ENCODE measurements at places on chromosomes 7 and 10.

- no peak for DNase-seq
These were observed 126.5 kb upstream of the ZNF438 start for GRCh38 chr10:31158011-31158658.

- no peak for DNase-seq
These were observed 193.5 kb downstream of the MGMT start for GRCh38 chr10:129660569-129660968.

DNA sequence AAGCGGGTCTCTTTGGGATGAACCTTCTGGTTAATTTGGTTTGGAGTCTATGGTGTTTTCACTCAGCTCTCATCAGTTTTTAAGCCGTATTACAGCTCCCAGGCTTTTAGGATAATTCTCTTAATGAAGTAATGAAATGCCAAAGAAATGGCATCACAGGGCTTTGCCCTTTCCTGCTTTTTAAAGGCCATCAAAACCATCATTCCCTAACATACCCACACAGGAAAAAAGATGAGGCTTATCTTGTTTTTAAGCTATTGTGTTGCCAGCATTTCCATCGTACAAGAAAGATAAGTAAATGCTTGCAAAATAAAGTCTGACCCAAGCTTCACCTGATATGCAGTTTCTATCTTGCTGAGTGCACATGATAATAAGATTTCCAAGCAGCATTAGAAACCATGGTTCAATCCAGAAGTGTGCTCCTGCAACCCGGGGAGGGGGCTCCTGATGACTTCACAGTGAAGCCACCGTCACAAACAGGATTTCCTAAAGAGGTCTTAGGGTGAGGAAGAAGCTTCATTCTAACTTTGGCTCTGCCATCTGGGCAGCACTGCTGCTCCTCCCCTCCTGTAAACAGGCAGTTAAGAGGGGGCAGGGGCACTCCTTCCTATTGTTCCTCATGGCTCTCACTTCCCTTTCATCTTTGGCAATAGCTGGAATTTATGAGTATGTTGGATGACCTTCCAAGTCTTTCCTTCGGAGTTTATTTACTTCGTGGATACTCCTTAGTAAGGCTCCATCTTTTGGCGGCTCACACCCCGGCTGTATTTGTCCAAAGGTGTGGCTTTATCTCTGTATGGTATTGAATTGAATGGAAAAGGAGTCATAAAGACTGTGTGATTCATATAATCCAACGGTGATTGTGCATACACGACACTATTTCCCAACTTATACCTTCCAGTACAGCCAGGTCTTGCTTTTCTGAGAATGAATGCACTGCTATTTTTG is 55.2 kb upstream of the FAM133B start:
- no peak for DNase-seq

GRCh38 chr10:11667756-11668155 is 56.3 kb upstream of the USP6NL start:
- no peak for DNase-seq

GRCh38 chr10:123855008-123855684 is 36.5 kb downstream of the CPXM2 start:
- DNase-seq = no peak

DNA sequence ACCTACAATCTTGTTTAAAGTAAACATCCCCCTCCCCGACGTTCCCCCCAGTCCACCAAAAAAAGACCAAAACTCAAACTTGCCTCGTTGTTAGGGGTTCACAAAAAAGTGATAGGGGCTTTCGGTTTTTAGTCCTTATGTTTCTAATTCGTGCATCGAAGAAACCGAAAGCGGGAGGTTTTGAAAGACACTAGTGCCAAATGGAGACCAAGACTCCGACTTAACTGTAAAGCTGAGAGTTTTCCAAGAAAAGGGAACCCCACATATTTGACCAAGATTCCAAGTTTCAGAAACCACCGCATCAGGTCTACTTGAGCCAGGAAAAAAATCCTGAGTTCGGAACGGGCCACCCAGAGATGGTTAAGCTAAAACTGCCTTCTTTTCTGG is 534 bp downstream of the PSMA2 start:
- DNase-seq = no peak

DNA sequence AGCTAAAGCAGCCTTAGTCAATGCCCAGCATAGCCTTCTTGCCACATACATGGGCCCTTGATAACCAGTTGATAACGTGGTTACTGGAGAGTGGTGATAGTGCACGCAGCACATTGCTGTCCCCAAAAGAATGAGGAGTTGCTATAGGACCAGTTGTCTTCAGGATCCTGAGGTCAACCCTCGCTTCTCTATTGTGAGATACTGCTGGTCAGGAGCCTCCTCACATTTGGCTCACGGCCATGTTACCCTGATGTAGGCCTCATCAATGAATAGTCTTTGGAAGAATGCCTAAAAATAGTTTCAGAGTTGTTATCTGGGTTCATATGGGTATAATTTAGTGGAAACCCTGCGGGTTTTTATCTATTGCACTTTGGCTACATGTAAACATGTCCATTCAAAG is 230.7 kb downstream of the VTI1A start:
- DNase-seq = no peak

GRCh38 chr7:158124671-158125079 is 462.9 kb downstream of the PTPRN2 start:
- DNase-seq = no peak

Measured in hypothalamus (tissue), 51 donors.